ENCODE measurements at places on chromosomes 2 and 18.

DNA sequence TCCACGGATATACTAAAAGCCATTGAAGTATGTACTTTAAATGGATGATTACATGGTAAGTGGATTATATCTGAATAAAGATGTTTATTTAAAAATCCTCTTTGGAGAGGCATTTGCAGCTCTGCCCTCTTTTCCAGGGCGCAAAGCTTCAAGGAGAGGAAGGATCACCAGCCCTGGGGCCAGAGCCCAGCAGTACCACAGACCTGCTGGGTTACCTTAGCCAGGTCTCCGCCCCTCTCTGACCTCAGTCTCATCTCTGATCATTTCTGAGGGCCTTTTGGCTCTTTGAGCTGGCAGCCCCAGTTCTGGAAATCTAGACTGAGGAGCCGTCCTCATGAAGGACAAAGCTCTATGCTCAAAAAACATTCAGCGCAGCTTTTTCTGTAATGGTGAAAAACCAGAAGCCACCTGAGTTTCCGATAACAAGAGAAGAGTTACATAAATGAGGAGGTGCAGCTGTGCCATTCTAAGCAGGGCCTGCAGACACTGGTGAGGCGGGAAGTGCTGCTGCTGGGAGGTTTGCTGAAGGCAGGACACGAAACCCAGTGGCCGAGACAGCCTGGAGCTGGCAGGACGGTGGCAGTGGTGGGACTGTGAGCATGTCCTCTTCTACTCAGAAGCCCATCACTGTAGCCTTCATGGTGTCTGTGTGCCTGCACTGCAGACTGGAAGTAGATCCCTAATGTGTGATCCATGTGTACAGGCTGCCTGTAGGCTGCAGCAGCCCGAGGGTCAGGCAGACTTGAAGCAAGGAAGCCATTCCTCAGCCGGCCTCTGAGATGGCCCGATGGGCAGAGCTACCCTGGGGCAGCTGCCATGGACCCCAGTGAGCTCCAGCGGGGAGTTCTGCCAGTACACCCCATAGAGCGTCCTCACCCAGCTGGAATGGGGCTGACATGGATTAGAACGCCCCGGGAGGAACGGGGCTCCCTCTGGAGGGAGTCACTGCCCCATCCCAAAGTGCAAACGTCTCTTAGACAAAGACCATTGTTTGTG, 27.7 kb downstream of the ADRA2B start:
- DNase-seq: no peak

- DNase-seq: no peak
Observed at GRCh38 chr2:240494194-240494793, 58.8 kb downstream of the GPC1 start.

DNA sequence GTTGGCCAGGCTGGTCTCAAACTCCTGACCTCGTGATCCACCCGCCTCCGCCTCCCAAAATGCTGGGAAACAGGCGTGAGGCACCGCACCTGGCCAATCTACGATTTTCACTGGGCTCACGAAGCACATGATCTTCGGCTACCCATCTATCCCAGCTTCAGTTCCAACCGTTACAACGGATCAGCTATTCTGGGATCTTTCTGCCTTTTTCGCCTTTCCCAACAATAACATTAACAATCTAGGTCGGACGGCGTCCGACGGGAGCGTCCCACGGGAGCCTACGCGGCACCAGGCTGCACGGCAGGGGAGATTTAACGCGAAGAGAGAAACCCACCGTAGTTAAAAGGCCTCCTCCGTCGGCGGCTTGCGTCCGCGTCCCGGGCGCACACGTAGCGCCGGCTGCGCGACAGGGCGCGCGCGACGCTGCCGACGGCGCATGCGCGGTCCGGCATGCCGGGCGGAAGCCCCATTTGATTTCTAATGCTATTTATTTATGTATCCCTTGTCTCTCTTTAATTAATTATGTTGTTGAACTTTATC, at the start of gene MSL3B:
Gene MSL3B (minus strand): TSS at position 394 of the 540 bp plus-strand sequence.
- peak; percentile 63 for DNase-seq

DNA sequence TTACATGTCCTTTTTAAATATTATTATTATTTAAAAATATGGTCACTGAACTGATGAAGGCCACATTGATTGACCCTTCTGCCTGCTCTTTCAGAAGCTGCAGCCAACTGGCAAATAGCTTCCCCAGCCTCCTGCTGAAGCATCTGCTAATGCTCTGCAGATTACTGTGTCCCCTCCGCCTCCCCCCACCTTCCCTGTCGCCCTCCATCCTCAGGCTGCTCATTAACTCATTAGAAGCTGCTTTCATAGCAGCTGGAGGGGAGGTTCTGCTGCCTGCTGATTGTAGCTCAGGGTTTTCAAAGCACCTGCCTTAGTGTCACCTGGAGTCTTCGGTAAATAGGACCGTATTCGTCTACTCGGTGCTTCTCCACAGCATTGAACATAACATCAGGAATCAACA, 24.8 kb upstream of the LMAN1 start:
- DNase-seq: no peak

GRCh38 chr2:196383799-196384198, 212.4 kb upstream of the STK17B start:
- DNase-seq: no peak

DNA sequence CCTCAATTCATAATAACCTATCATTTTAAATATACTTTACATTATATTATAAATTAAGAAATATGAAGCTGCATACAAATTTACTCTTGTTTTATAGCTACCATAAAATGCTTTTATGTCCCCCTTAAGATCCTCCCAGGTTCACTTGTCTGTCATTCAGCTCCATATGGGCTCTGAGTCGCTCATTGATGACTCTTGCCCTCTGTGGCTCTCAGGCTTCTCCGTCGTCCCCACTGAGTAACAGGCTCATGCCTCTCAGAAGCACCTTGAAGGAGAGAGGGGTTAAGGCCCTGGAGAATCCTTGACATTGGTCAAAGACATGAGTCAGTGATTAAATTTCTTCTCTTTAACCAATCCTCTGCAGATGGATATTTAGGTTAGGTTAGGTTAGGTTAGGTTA, 6.2 kb upstream of the MCM6 start:
- no peak for DNase-seq
